ENCODE measurements at places on chromosomes 13 and 19. TPM values are rescaled to one million over a fixed set of nuclear protein-coding genes. Genes with fewer than 3 reads are reported as not detected.
A peak's percentile ranks its signal among the peaks of the same experiment; 100 is the strongest.

DNA sequence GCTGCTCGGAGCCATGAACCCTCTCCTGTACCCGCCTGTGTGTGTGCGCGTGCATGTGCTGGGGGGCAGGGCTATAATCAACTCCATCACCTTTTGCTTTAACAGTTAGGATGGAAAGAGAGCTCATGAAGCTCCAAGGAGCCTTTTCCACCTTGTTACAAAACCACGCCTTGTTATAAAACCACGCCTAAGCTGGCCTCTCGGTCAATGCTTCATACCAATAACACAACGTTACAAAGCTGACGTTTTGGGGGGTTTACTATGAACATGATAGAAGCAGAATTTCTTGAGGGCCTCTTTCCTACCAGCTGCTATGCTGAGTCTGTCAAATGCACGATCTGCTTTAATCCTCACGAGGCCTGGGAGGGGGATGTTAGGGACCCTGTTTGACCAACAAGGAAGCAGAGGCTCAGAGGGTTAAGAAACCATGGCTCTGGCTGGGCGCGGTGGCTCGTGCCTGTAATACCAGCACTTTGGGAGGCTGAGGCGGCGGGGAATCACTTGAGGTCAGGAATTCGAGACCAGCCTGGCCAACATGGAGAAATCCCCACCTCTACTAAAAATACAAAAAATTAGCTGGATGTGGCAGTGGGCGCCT lies 11.9 kb downstream of the CAPS start:
- no peak for DNase-seq
- peaks cover 52% of the 10 kb centered on the region for H3K36me3 ChIP-seq
- no peak overlapping the region for H3K27ac ChIP-seq
- H3K27me3 ChIP-seq = no peaks in the 10 kb centered on the region
- H3K4me1 ChIP-seq = peaks cover 15% of the 10 kb centered on the region

DNA sequence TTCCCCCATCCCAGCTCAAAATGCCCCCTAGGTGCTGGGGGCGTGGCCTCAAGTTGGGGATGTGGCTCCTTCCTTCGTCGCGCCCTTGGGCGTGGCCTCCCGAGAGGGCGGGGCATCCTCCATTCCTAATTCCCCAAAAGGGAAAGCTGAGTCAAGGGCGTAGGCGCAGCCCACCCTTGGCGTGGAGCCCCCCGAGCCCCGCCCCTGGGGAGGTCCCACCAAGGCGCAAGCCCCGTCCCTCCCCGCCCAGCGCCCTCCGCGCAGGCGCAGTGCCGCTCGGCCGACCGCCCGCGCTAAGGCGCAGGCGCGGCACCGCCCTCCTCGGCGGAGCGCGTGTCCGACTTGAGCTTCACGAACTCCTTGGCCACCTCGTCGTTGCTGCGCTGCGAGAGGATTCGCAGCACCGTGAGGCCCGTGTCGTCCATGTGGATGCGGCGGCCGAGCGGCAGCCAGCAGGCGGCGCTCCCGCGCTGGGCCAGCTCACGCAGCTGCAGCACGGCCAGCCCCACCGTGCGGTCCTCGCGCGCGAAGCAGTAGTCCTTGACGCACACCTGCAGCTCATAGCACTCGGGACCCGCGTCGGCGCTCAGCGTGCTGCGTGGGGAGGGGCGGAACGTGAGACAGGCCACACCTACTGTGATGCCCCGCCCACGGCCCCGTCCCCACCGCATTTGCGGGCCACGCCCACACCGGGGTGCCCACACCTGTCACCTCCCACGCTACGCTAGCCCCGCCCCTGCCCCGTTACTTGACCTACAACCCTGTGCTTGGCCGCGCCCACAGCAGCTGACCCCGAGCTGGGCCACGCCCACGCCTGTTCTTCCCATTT lies 50.5 kb downstream of the COLGALT1 start:
- no peaks in the 10 kb centered on the region for H3K27me3 ChIP-seq
- no peaks in the 10 kb centered on the region for H3K36me3 ChIP-seq
- H3K27ac ChIP-seq = peak overlapping the region; percentile 61
- DNase-seq = peak; percentile 54
- peak overlapping the region; percentile 67 for H3K4me3 ChIP-seq

C5AR1 gene
- total RNA-seq = 0.26 TPM

GRCh38 chr13:102295316-102296048 lies 106.4 kb downstream of the FGF14 start:
- no peaks in the 10 kb centered on the region for H3K36me3 ChIP-seq
- no peaks in the 10 kb centered on the region for H3K27me3 ChIP-seq
- H3K4me3 ChIP-seq = no peak overlapping the region
- DNase-seq = no peak
- H3K4me1 ChIP-seq = no peaks in the 10 kb centered on the region
- no peak overlapping the region for H3K27ac ChIP-seq

GRCh38 chr13:23859904-23860303 lies 29.3 kb downstream of the MIPEP start:
- no peak overlapping the region for H3K27ac ChIP-seq
- H3K27me3 ChIP-seq = no peaks in the 10 kb centered on the region
- no peaks in the 10 kb centered on the region for H3K36me3 ChIP-seq
- no peak overlapping the region for H3K4me3 ChIP-seq
- no peak for DNase-seq

GRCh38 chr13:32530841-32531253 lies 7.7 kb downstream of the N4BP2L2 start:
- peak overlapping the region; percentile 48 for H3K4me3 ChIP-seq
- H3K27ac ChIP-seq = peak overlapping the region; percentile 66
- peaks cover 5% of the 10 kb centered on the region for H3K4me1 ChIP-seq
- DNase-seq = peak; percentile 23

GRCh38 chr19:18131841-18132596 lies 20.9 kb upstream of the PIK3R2 start:
- no peak overlapping the region for H3K4me3 ChIP-seq
- DNase-seq = no peak
- no peak overlapping the region for H3K27ac ChIP-seq
- no peaks in the 10 kb centered on the region for H3K27me3 ChIP-seq
- no peaks in the 10 kb centered on the region for H3K4me1 ChIP-seq

- no peaks in the 10 kb centered on the region for H3K27me3 ChIP-seq
- no peak for DNase-seq
- H3K36me3 ChIP-seq = no peaks in the 10 kb centered on the region
- H3K4me3 ChIP-seq = no peak overlapping the region
- H3K4me1 ChIP-seq = peaks cover 18% of the 10 kb centered on the region
Observed at GRCh38 chr19:45163751-45164460, 3.1 kb upstream of the NKPD1 start.

BAX gene
- 221 TPM for total RNA-seq

DNA sequence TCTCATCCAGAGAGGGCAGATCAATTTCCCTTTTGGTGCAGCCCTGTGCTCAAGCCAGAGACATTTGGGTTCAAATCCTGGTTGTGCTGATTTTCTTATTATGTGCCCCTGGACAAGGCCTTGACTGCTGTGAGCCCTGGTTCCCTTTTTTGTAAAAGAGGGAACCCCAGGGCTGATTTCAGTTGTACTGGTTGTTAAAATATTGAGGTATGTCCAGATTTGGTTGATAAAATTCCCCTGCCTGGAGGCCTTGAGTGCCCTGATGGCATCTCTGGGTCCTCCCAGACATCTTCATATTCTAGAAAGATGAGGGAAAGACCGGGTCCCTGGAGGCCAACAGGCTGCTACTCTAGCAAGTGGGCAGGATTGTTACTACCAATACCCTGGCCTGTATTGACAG lies 14.4 kb upstream of the PLAUR start:
- H3K4me1 ChIP-seq = no peaks in the 10 kb centered on the region
- H3K27me3 ChIP-seq = no peaks in the 10 kb centered on the region
- no peak for DNase-seq
- H3K4me3 ChIP-seq = no peak overlapping the region
- no peak overlapping the region for H3K27ac ChIP-seq

- peak overlapping the region; percentile 7 for H3K4me3 ChIP-seq
- DNase-seq = peak; percentile 66
- no peaks in the 10 kb centered on the region for H3K36me3 ChIP-seq
- H3K27ac ChIP-seq = peak overlapping the region; percentile 81
- H3K4me1 ChIP-seq = peaks cover 61% of the 10 kb centered on the region
Observed at GRCh38 chr13:99354371-99354951, 47.3 kb upstream of the GPR183 start.

ZNF536 gene
- total RNA-seq = not detected

PROSER1 gene
- total RNA-seq = 66.0 TPM

ACER1 gene
- total RNA-seq = not detected

ZNF560 gene
- total RNA-seq = 0.10 TPM

DNA sequence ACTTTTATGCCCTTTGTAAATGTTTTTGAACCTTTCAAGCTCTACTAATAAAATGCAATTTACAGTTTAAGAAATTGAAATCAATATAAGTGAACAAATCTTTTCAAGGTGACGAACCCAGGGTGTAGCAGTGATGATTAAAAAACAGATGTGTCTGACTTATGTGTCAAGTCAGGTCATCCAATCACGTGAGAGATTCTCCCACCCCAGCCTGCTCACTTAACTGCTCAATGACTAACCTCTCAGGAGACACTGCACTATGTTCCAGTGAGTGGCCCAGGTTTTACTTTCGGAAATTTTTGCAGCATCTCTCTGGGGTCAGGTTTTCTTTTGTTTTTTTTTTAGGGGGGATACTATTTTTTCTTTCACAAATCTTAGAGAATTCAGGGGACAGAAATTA lies 60.7 kb downstream of the ZNF429 start:
- H3K27ac ChIP-seq = no peak overlapping the region
- H3K27me3 ChIP-seq = no peaks in the 10 kb centered on the region
- no peak overlapping the region for H3K4me3 ChIP-seq
- no peaks in the 10 kb centered on the region for H3K4me1 ChIP-seq
- DNase-seq = no peak

KCNC3 gene
- 3.8 TPM for total RNA-seq

- no peak for DNase-seq
- no peaks in the 10 kb centered on the region for H3K27me3 ChIP-seq
- no peak overlapping the region for H3K27ac ChIP-seq
- H3K4me1 ChIP-seq = no peaks in the 10 kb centered on the region
- H3K36me3 ChIP-seq = no peaks in the 10 kb centered on the region
Observed at GRCh38 chr19:11633223-11633622, 35.9 kb downstream of the ZNF627 start.

GRCh38 chr13:79709471-79709870 lies 228.5 kb downstream of the NDFIP2 start:
- H3K4me3 ChIP-seq = no peak overlapping the region
- DNase-seq = no peak
- no peaks in the 10 kb centered on the region for H3K36me3 ChIP-seq
- no peak overlapping the region for H3K27ac ChIP-seq

GRCh38 chr13:84810781-84811180 lies 928.5 kb upstream of the SLITRK1 start:
- H3K36me3 ChIP-seq = no peaks in the 10 kb centered on the region
- H3K4me3 ChIP-seq = no peak overlapping the region
- no peaks in the 10 kb centered on the region for H3K27me3 ChIP-seq

DNA sequence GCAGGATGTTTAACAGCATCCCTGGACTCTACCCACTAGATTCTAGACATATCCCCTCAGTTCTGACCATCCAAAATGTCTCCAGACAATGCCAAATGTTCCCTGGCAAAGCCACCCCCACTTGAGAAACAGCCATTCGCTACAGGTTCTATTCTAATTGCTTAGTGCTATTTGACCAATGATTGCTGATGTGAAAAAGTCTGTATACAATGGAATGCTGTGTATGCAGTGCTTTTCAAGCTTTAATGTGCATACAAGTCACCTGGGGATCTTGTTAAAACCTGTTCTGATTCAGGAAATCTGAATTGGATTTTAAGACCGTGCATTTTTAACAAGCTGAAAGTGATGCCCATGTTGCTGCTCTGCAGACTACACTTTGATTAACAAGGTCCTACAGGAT lies 331.8 kb upstream of the KLF12 start:
- H3K4me1 ChIP-seq = no peaks in the 10 kb centered on the region
- no peaks in the 10 kb centered on the region for H3K27me3 ChIP-seq
- H3K27ac ChIP-seq = no peak overlapping the region
- H3K36me3 ChIP-seq = no peaks in the 10 kb centered on the region
- DNase-seq = no peak

GJA3 gene
- total RNA-seq = not detected

GRCh38 chr19:52786078-52786463 lies 520 bp downstream of the ZNF600 start:
- peak overlapping the region; percentile 74 for H3K27ac ChIP-seq
- DNase-seq = no peak
- H3K36me3 ChIP-seq = no peaks in the 10 kb centered on the region
- no peaks in the 10 kb centered on the region for H3K4me1 ChIP-seq
- H3K4me3 ChIP-seq = peak overlapping the region; percentile 85
- H3K27me3 ChIP-seq = no peaks in the 10 kb centered on the region

SSC5D gene
- total RNA-seq = 0.19 TPM

- no peaks in the 10 kb centered on the region for H3K4me1 ChIP-seq
- H3K27me3 ChIP-seq = no peaks in the 10 kb centered on the region
- H3K36me3 ChIP-seq = no peaks in the 10 kb centered on the region
- no peak overlapping the region for H3K27ac ChIP-seq
- H3K4me3 ChIP-seq = no peak overlapping the region
Observed at GRCh38 chr13:83618966-83619365, 263.3 kb downstream of the SLITRK1 start.

MEIOSIN gene
- total RNA-seq = not detected

All from GM12878 (cell line).